ENCODE measurements at places on chromosomes 3 and 15.

- DNase-seq = no peak
These were observed 57.6 kb upstream of the CHRM5 start for GRCh38 chr15:33910741-33911140.

- DNase-seq = no peak
These were observed 352.1 kb upstream of the MEIS2 start for GRCh38 chr15:37452498-37452897.

GRCh38 chr3:197003461-197004385 is 25.9 kb downstream of the MELTF start:
- DNase-seq = no peak

GRCh38 chr15:26632500-26632899 is 140.4 kb downstream of the GABRB3 start:
- no peak for DNase-seq

DNA sequence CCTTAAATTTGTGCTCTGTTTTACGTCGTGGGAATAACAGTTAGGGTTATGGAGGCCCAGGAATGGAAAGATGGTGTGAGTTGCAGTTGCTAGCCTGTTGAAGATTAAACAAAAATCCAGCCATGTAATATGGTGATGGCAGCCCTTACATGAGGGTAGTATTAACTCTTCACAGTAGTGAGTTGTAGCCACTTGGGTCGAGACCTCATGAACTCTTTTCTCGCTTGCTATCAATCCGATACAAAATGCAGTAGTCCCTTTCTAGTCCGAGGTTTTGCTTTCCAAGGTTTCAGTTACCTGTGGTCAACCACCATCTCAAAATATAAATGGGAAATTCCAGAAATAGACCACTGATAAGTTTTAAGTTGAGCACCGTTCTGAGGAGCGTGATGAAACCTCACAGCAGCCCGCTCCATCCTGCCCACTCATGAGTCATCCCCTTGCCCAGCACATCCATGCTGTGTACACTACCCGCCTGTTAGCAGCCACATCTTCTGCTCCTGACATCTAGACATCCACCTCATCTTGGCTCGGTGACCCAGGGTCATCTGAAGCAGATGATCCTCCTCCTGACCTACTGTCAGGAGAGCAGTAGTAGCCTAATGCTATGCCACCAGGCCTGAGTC is 177.9 kb downstream of the CDIN1 start:
- no peak for DNase-seq

DNA sequence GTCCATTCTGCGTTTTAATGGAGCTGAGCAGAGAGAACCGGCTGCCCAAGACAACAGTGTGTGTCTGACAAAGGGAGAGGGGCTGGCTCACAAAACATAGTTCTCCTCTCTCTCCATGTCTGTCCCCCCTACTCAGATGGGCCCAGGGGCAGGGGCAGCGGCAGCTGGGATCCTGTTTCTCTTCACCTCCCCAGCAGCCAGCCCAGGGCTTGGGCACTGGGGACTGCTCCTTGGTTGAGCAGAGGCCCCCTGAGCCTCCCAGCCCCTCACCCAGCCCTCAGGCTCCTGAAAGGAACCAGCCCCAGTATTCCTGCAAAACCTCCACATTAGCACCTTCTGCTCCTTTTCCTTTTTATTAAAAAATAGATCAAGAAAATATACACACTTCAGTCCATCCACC is 17.8 kb downstream of the TPRA1 start:
- DNase-seq = no peak

DNA sequence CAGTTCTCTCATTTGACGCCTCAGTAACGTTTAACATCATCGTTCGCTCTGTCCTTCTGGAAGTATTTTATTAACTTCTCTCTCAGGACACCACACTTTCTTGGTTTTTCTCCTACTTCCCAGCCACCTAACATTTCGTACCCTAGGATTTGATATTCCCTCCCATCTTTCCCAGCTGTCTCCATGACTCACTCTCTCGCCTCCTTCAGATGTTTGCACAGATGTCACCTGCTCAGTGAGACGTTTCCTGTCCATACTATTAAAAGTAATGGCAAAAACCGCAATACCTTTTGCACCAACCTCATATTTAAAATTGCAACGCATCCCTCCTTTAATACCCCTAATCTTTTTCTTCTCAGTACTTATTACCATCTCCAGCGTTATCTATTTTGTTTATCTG is 62.1 kb upstream of the SPRED1 start:
- DNase-seq = no peak

DNA sequence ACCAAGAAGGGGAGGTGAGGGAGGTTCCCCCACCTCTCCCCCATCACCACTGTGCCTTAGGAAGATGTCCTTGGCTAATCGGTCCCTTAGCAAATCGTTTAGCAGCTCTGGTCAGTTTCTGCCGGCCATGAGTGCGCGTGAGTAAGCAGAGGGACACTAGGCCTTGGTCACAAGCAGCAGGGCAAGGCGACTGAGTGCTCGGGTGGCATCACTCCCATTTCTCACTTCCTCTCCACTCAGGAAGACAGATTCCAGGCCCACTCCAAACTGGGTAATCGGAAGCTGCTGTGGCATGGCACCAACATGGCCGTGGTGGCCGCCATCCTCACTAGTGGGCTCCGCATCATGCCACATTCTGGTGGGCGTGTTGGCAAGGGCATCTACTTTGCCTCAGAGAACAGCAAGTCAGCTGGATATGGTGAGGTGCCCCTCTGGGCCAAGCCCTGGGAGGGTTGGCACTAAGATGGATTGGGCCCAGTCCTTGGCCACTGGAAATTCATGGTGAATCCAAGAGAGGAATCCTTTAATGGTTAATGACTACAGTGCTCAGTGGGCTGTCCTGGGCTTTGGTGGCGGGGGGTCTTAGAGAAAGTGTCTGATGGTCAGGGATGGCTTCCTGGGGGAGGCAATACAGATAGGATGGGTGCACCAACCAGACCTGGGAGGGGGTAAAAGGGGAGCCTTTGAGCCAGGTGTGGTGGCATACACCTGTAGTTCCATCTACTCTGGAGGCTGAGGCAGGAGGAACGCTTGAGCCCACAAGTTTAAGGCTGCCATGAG is 4.0 kb downstream of the PARP3 start:
- DNase-seq = no peak

GRCh38 chr3:61560517-61561373 is 626 bp upstream of the PTPRG start:
- no peak for DNase-seq

GRCh38 chr3:132643366-132643765 is 16.2 kb downstream of the ACAD11 start:
- DNase-seq = no peak

GRCh38 chr3:16362770-16363169 is 97.8 kb downstream of the OXNAD1 start:
- no peak for DNase-seq

- DNase-seq = no peak
These were observed 36.4 kb downstream of the CFAP100 start for GRCh38 chr3:126431103-126431534.

DNA sequence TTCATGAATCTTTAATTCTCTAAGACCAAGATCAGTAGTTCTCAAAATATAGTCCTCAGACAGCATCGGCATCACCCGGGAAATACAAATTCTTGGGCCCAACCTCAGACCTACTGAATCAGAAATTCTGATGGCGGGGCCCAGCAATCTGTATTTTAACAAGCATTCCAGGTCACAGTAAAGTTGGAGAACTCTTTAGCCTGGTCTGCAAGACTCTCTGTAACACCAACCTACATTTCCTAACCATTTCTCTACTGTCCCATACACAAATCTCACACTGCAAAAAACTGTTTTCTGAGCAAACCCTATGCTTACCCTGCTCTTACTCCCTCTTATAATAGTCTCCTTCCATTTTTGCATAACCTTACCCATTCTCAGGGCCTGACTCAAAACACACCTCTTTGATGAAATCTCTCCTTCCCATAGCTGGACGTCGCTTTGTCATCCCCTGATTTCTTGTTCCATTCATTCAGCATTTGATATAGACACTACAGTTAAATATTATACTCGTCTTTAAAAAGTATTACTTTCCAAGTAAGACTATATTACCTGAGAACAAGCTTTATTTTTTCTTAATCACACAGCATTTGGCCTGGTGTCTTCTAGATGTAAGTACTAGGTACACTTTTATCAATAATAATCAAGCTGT is 83.3 kb upstream of the MYO5C start:
- DNase-seq = no peak

- no peak for DNase-seq
These were observed 116.6 kb upstream of the TSC22D2 start for GRCh38 chr3:150291515-150291914.

GRCh38 chr3:158058495-158059130 is 47.6 kb downstream of the SHOX2 start:
- no peak for DNase-seq

GRCh38 chr3:46484388-46484787 is 13.4 kb upstream of the RTP3 start:
- no peak for DNase-seq

- no peak for DNase-seq
These were observed 66.3 kb upstream of the RASGRF1 start for GRCh38 chr15:79156704-79157375.

GRCh38 chr3:8500319-8500988 is 1.2 kb upstream of the LMCD1 start:
- no peak for DNase-seq

DNA sequence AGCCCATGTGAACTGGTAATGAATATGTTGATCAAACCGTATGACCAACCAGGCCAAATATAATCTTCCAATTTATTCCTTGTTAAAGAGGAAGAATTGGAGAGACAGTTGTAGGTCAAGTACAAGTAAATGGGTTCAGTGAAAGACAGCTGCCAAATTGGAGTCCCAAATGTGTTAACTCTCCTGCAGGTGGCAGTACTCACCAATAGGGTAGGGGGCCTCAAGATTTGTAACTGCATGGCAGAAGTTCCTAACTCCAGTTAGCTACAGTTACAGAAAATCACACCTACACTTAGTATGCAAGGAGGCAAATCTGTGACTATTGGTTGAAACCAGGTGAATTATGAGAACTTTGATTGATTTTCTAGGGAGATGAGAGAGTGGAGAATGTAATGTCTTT is 278.0 kb downstream of the ZBBX start:
- DNase-seq = no peak

DNA sequence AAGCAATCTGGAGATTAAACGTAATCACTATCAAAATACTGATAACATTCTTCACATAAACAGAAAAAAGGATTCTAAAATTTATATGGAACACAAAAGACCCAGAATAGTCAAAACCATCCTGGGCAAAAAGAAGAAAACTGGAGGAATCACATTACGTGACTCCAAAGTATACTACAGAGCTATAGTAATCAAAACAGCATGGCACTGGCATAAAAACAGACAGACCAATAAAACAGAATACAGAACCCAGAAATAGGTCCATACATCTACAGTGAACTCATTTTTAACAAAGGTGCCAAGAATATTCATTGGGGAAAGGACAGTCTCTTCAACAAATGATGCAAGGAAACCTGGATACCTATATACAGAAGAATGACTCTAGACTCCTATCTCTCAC is 621.9 kb upstream of the CCDC54 start:
- no peak for DNase-seq

DNA sequence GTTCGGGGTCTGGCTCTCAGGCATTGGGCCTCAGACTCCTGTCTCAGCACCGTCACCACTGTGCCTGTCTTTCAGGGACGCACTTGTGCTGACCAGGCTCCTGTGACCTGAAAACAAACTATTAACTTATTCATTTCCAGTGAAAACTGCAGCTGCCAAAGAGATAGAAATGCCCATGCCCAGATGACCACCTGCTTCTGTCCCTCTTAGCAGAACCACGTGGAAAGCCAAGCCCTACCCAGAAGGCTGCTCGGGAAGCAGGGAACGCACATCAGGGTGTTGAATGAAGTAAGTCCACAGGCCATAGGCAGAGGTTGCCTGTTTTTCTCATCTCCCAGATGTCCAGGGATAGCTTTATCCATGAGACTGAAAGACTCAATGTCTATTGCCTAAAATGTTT is 219.3 kb downstream of the EBLN2 start:
- DNase-seq = no peak

GRCh38 chr3:72176537-72177041 is 391.6 kb upstream of the PROK2 start:
- no peak for DNase-seq

DNA sequence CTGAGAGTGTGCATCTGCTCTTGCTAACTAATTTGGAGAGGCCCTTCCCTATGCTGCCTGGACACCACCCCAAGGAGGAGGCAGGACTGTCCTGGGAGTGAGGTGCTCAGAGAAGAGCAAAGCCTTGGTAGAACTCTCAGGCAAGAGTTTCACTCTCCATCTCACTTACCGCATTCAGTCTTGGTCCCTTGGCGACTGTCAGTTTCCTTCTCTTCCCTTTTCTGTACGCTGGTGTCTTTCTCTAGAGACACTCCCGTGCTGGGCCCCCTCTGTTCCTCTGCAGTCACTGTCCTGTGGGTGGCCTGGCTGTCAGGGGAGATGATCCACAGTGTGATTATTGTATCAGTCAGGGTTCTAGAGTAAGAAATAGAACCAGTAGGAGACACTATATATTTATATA is 44.0 kb downstream of the IDH2 start:
- DNase-seq = no peak

- no peak for DNase-seq
These were observed 106.0 kb downstream of the ARPP21 start for GRCh38 chr3:35745351-35745750.

GRCh38 chr3:102176333-102177050 is 258.3 kb upstream of the ZPLD1 start:
- DNase-seq = no peak

DNA sequence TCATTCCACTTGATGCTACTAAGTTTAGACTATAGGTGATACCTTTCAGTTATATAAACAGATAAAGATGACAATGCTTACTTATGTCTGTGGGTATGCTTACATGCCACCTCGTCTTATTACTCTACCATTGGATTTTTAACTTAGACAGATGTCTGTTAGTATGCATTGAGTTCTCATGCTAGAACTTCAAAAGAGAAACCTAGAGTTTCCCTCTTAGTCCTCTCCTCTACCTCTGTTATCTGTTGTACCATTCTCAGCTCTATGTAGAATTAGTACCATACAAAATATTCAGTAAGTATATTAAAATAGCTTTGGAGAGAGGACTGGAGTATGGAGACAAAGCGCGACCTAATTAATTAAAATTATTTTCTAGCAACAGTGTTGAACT is 111.3 kb downstream of the BBX start:
- no peak for DNase-seq

DNA sequence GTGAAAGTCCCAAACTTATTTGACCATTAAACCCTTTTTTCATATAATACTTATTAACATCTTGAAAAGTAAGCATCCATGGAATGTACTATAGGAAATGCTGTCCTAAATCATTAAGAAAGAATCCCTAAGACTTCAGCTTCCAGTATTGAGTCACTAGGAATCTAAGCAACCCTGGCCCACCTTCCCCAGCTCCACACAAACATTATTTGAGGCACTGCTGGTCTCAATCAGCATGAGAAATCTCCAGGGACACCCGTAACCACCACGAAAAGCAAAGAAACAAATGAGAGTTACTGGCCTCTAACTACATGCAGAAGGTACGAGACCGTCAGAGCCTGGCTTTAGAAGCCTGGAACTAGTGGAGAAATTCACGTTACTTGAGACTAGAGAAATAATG is 68.2 kb downstream of the POLQ start:
- no peak for DNase-seq

DNA sequence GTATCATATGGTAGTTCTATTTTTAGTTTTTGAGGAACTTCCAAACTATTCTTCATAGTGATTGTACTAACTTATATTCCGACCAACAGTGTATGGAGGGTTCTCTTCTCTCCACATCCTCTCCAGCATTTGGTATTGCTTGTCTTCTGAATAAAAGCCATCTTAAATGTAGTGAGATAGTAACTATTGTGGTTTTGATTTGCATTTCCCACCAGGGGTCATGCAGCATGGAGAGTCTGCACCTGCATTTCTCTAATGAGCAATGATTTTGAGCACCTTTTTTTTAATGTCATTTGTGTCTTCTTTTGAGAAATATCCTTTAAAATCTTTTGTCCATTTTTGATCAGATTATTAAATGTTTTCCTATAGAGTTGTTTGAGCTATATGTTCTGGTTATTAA is 718.5 kb downstream of the ZBBX start:
- no peak for DNase-seq
